ENCODE measurements at places on chromosomes 7 and 10.

- no peak for DNase-seq
Measured at GRCh38 chr10:133318494-133319127, 9.9 kb downstream of the ZNF511 start.

- no peak for DNase-seq
Measured at GRCh38 chr7:54725255-54725654, 33.8 kb downstream of the SEC61G start.

- no peak for DNase-seq
Measured at GRCh38 chr7:91898240-91898992, 17.9 kb upstream of the MTERF1 start.

DNA sequence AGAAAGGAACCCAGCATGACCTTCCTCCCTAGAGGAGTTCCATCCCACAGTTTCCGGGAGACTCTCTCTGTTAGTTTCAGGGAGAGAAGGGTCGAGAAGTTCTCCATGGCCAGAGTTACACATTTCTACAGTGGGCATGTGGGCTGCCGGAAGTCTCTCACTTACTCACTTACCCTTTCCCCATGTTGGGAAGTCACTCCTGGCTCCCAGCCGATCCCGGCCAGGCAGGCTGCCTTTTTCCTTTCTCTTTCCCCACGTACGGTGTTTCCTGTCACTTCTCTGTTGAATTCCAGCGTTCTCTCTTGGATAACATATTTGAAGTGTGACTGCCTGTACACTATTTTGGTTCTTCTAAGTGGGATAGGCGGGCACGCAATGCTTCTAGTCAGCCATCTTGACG is 3.5 kb downstream of the TEX36 start:
- DNase-seq = no peak

GRCh38 chr7:96508371-96508770 is 186.5 kb upstream of the SLC25A13 start:
- no peak for DNase-seq

DNA sequence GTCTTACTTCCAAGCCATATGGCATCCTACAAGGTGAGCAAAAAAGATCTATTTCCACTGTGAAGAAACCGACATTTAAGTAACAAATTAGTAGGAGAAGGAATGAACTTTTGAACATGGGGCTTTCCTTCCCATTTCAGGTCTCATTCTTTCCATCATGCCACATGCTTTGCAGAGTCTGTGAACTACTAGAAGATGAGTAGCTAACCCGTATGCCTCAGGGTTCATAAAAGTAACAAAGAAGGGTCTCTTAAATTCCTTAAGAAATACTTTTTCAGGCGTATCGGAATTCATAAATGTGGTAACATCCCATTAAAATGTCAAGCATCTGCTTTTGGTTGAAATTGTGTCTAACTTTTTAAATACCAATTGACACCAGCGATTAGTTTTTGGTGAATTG is 81.3 kb upstream of the TNS3 start:
- DNase-seq = no peak

- no peak for DNase-seq
Measured at GRCh38 chr10:53325066-53325465, 552.5 kb upstream of the MBL2 start.

GRCh38 chr7:108623220-108623619 is 53.5 kb downstream of the DNAJB9 start:
- DNase-seq = no peak

- DNase-seq = no peak
Measured at GRCh38 chr7:46633630-46634240, 712.7 kb upstream of the IGFBP3 start.

- DNase-seq = no peak
Measured at GRCh38 chr7:130917669-130918128, 183.7 kb upstream of the KLF14 start.

DNA sequence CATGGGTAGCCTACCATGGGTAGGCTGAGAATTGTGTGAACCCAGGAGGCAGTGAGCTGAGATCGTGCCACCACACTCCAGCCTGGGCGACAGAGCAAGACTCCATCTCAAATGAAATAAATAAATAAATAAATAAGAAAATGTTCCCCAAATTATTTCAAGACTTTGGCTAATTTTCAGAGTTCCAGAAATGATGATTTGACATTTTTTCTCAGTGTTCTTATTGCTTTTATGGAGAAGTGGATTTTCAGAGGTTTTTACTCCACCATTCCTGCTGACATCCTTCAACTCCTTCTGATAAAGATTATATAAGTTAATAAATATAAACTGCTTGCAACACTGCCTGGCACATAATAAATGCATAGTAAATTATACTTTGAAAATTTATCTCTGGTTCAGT is 80.4 kb upstream of the PRKCQ start:
- no peak for DNase-seq

DNA sequence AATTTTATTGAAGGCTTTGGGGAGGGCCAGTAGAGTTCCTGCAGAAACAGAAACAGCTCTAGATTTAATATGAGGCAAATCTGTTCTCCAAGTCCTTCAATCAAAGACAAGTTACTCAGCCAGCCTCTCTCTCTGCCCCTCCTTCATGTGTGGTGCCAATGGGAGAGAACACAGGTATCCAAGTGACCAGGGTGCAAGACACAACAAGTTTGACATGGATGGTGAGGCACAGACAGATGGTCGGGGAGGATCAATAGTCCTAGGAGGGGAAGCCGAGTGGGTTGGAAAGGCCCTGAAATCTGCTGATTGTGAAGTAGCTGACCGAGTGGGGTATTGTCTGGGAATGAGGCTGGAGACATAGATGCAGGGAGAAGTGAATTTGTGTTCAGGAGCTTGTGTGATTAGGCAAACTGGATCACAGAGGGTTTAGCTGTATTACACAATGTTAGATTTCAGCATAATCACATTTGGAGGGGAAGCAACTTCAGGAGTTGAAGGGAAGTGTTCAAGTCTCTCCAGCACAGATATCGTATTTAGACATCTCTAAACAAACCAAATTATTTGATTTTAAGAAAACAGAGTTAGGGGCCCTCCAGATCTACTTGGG is 1.5 kb downstream of the GIMAP1 start:
- no peak for DNase-seq

DNA sequence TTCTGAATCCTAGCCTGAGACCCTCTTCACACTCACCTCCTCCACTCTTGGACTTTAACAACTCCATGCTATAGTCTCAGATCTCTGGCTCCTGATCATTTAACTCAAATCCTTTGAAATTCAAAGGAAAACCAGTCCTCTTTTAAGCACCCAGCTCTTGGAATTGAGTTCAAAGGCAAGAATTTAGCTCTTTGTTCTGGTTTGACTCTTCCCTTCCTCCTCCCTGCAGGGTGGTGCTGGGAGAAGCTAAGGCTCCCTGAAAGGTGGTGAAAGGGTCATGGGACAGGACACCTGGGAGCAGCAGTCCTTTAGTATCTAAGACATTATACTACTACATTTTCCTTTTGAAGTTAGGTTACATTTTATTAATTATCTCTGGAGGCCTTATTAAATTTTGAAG is 259.4 kb downstream of the CCSER2 start:
- DNase-seq = no peak

DNA sequence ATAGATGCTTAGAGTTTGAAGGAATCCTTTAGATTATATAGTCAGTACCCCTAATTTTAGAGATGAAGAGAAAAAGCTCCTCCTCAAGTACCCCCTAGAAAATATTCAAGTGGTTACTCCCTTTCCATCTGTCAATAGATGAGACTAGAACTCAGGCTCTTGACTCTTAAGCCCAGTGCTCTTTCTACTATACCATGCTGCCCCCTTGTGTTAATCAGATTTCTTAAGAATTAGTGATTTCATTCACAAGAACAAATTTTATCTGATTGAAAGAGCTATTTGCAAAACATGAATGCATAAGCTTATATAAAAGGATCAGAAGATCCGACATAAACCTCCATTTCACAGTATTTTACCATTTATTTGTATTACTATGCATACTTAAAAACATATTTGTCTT is 179.3 kb downstream of the TFEC start:
- DNase-seq = no peak

- no peak for DNase-seq
Measured at GRCh38 chr10:80188713-80189112, 16.6 kb downstream of the ANXA11 start.

DNA sequence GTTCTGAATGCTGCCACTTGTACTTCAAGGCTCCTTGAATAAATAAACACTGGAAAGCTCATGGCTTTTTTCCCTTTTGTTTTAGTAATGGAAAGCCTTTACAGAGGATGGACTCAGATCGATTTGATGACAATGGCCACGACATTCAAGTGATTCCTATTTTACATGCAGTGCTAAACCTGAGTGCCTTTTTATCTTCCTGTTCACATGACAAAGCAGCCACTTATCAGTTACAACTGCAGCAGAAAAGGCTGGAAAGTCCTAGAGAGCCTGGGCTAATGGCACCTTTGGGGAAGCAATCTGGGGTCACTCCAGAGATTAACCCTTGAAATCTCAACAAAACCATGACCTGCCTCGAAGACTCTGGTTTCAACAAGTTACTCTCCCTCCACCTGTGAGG is 249.0 kb upstream of the AUTS2 start:
- DNase-seq = no peak

GRCh38 chr10:31034098-31034909 is 2.6 kb upstream of the ZNF438 start:
- DNase-seq = peak; percentile 88

- DNase-seq = no peak
Measured at GRCh38 chr10:16964576-16965343, 147.5 kb upstream of the RSU1 start.

DNA sequence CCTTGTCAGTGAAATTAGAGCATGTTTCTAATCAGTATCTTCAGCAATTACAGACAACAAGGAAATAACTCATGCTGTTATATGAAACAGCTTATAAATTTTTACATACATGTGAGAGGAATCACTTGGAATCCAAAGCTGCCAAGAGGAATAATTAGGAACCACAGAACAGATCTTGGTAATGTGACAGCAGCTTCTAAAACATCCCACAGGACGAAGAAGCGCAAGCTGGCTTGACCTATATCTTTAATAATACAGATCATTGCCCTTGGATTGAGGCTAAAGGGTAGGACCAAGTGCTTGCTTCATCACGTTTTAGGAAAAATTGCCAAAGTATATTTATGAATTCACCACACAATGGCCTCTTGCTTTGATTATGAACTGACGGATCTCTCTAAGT is 869.8 kb downstream of the LRMDA start:
- DNase-seq = no peak

DNA sequence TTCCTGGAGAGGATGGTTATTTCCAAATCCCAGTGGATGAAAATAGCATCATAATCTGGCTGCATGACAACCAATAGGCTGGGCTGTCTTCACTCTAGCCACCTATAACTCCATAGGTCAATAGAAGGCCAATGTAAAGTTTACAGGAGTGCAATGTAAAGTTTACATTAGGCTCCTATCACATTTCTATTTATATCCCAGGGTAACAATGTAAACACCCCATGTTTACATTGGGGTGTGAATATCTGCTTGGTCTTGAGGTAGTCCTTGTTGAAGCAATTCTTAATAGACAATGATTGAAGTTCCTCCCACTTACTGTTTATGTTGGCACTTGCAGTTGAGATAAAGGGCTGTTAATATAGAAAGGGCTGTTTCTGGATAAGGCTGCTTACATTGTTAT is 21.5 kb downstream of the CH25H start:
- DNase-seq = no peak
